ENCODE measurements at places on chromosomes 1 and 21. TPM values are rescaled to one million over a fixed set of nuclear protein-coding genes. Genes with fewer than 3 reads are reported as not detected.

PADI4 gene
- not detected for polyA plus RNA-seq

DNA sequence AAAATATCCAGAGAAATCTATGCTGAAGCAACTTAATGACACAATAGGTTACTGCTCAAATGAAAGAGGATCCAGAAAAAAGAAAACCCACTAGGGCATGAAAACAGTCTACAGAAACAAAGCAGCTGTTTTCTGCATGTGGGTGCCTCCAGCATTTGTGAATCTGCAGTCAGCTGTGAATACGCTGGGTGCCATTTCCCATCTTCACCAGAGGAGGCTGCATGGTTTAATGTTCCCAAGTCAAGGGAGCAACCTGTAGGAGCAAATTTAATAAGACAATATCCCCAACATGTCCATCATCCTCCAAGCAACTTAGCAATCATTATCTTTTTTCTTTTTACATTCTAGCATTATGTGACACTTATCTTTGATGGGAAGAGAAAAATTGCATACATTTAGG lies 396.6 kb downstream of the BRINP2 start:
- no peak for DNase-seq

GJA9 gene
- 0.34 TPM for polyA plus RNA-seq

PLPPR4 gene
- polyA plus RNA-seq = 0.19 TPM

GNG12 gene
- 51.9 TPM for polyA plus RNA-seq

DNA sequence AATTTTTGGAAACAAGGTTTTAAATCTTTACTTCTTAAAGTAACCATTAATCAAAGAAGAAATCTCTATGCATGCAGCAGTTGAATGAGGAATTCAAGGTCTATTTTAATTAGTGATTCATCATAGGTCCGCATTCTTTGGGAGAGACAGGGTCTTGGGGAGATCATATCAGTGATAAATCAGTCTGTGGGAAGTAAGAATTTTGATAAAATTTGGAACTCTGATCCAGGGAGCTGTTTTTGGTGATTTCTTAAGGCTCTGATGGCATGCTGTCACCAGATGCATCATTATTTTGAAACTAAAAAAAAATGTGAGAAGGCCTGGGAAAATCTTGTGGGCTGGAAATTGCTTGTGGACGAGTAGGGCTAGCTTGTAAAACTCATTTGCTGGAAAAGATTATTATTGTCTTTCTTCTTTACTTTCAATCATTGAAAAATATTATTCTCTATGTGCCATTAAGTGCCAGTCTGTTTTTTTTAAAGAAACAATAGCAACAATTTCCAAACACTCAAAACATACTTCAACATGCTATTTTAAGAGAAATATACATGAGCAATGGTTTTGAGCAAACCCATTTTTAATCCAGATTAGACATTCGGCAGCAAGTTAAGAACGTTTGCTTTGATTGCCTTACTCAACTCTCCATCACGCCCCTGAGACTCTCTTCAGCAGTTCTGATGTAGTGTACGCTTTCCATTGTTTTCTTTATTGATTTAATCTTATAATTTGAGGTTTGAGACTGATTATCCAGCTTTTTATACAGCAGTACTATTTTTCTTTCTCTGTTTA lies 62.6 kb downstream of the ZBTB18 start:
- DNase-seq = no peak

NBPF4 gene
- polyA plus RNA-seq = not detected

DNA sequence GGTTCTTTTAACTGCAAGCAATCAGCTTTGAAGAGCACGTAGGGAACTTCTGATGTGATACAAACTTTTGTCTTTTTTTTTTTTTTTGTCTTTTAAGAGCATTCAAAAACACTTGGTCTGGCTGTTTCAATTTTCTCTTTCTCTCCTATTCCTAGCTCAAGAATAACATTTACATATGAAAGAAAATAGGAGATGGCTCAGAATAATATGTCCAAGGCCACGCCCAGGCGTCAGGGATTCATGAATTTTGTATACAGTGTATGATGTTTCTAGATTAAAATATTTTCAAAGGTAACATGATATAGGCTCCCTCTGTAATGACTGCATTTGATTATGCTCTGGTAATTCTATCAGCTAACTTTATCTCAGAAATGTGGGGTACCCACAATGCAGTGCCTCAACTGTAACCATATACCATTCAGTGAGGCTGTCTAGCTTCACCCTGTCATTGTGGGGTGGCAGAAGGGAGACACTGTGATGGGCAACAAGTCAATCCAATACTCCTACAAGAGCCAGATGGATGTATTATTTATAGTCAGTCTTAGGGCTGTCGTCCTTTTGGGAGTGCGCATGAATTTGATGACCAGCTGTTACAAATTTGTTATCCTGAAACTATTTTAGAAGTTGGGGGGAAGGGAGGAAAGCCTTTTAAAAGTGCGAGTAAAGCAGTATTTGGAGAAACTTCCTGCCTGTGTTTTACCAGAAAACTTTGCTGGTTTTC lies 1.5 kb upstream of the AKNAD1 start:
- DNase-seq = no peak

DNA sequence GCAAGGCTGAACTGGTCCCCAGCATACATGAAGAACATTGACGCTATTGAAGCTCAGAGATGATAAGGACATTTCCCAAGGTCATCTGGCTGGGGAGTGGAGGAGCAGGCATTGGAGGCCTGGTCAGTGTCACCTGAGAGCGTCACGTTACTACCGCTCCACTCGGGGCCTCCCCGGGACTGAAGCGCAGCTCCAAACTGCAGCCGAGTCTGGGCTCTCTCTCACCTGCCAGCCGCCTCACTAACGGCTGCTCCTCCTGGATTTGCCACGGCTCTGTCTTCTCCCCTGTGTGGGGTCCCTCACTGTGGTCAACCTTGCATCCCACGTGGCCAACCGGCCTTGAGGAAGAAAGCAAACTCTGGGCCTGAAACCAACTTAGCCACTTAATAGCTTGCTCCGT lies 111.3 kb downstream of the ADSS2 start:
- DNase-seq = no peak

FMO2 gene
- not detected for polyA plus RNA-seq

GRCh38 chr1:172390301-172390682 lies 30.2 kb upstream of the C1orf105 start:
- no peak for DNase-seq

WDR3 gene
- 18.6 TPM for polyA plus RNA-seq

LCE2B gene
- not detected for polyA plus RNA-seq

DNA sequence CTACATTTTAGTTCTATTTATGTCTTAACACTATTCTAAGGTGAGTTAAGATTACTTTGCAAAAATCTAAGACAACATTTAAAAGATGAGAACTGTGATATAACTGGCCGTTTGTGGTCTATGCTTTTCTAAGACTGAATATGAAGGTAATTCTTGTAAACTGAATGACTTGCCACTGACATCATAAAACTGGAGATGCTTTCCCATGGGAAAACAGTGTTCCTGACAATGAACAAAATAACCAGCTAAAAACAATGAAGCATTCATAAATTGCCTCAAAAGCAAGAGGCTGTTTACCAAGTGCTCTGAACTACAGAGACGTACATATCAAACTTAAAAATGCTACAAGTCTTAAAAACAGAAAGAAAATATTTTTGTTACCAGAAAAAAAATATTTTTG lies 54.7 kb downstream of the APP start:
- no peak for DNase-seq

GRCh38 chr21:25995278-25995677 lies 175.3 kb downstream of the APP start:
- no peak for DNase-seq

DNA sequence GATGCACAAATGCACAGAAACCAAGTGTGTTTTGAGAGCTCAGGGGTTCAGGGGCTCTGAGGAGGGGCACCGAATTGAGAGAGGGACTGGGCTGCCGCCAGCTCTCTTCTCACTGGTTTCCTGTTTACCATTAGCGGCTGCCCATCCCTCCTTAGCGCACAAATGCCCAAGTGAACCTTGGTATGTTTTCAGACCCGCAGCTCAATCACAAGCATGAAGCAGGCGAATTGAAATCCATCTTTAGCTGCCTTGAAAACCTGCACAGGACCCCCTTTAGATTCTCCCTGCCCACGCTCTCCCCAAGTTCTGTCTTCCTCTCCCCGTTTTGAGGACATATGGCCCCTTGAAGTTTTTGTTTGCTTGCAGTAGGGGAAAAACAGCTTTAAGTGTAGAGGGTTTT lies 61.1 kb upstream of the ACOT11 start:
- peak; percentile 28 for DNase-seq

DNA sequence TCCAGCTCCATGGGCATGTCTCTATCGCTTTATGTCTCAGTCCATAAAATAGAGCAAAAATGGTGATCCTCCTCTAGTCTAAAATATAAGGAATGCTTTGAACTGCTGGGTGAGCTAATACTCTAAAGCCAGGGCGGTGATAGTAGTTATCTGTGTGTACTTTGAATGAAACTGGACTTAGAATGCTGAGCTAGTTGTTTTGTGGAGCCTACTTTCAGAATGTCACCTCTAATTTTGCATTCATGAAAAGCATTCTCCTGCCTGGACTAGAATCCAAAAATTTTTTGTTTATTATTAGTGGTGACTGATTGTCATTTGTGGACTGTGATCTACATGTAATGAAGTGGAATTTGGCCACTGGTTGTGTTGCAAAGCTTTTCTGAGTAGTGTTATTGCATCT lies 241.6 kb upstream of the C1orf105 start:
- DNase-seq = peak; percentile 23

DNA sequence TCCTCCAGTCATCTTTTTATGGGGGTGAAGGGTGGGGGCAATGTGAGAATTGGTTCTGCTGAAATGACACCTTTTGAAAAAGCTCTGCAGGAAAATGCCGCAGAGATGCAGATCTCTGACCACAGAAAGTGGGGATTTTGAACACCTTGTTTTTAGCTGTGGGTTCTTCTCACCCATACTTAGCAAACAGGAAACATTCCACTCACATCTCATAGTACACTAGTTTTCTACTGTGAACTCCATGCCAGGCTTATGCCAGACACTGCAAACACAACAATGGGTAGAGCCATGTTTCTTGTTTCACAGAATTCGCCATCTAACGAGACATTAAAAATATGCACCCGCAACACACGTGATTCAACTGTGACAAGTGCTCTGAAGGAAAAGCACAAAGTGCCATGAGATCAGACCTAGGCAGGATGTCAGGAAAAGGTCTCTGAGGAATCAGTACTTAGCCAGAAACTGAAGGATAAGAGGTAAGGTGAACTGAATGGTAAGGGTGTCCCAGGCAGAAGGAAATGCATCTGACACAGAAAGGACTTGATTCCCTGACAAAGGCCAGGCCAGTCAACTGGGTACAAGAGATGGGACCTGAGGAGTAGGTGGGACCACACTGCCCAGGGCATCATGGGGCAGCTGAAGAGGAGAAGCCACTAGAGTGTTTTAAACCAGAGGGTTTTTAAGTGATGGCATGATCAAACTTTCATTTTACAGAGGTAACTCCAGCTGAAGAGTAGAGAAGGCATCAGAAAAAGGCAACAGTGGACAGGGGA lies 83.8 kb upstream of the JAK1 start:
- no peak for DNase-seq

Measured in hepatocyte (in vitro differentiated cells).